Amygdala (tissue), 56 donors: ENCODE measurements at places on chromosomes 2 and 18.
A peak's percentile ranks its signal among the peaks of the same experiment; 100 is the strongest.

GRCh38 chr2:65918760-65919187, 486.4 kb upstream of the SPRED2 start:
- DNase-seq: no peak

GRCh38 chr2:127942002-127942401, 56.2 kb upstream of the AMMECR1L start:
- DNase-seq: no peak

- DNase-seq: no peak
These were observed 406.6 kb upstream of the KCNJ3 start for GRCh38 chr2:154291927-154292326.

DNA sequence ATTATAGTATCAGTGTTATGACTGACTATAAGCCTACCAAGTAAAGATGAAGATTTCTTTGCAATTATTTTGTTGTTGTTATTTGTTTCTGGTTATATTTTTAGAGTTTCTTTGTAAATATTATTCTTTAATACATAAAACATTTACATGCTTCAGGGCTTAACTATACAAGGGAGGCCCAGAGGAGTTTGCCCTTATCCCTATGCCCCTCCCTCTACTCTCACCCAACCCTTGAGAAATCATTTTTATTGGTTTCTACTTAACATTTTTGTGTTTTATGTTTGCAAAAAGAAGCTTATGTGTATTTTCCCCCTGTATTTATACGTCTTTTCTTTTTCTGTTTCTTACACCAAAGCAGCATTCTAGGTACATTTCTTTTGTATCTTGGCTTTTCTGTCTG, 30.5 kb downstream of the MRPS9 start:
- no peak for DNase-seq

DNA sequence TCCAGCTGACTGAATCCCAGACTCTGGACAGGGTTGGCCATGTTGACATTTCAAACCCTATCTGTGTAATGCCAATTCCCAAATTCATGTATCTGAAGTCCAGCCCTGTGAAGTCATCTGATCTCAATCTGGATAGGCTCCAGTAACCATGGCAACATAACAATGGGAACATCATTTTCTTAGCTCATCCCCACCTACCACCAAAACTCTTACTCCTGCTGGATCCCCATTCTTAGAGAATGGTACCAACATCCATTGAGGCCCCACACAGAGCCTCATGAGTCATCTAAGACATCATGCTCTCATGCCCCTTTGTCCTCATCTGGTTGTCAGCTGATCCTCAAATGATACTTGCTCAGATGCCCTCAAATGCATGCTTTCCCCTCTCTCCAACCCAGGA, 58.9 kb upstream of the TEX51 start:
- DNase-seq: no peak

DNA sequence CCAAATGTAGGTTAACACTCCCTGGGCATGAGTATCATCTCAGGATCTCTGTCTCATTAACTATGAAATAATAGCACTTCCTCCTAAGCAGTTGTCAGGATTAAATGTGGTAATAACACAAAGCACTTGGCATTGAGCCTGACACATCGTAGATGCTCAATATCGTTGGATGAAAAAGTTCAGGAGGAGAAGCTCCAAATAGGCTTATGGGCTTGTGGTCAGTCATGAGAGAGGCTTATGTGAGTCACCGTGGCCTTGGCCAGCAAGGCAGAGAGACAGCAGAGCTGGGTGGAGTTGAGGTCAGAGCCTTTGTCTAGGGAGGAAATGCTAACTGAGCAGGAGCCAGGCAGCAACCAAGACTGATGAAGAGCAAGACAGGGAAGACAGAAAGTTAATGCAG, 68.3 kb upstream of the PPM1B start:
- DNase-seq: no peak

- no peak for DNase-seq
These were observed 24.1 kb downstream of the INPP4A start for GRCh38 chr2:98468621-98469236.

GRCh38 chr2:43375746-43376522, 149.5 kb upstream of the ZFP36L2 start:
- DNase-seq: no peak

DNA sequence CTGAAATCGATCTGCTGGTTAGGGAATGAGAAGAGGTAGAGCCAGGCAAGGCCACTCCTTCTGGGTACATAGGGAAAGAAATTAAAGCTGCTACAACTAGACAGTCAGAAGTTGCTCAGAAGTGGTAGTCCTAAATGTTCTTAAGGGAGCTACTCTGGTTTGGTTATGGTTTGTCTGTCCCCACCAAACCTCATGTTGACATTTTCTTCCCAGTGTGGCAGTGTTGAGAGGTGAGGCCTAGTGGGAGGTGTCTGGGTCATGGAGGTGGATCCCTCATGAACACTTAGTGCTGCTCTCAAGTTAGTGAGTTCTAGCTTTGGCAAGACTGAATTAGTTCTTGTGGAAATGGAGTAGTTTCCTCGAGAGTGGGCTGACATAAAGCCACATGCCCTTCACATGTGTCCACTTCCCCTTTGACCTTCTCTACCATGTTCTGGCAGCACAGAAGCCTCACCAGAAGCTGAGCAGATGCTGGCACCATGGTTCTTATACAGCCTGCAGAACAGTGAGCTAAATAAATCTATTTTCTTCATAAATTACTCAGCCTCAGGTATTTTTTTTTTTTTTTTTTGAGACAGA, 14.7 kb downstream of the RNF103 start:
- no peak for DNase-seq

DNA sequence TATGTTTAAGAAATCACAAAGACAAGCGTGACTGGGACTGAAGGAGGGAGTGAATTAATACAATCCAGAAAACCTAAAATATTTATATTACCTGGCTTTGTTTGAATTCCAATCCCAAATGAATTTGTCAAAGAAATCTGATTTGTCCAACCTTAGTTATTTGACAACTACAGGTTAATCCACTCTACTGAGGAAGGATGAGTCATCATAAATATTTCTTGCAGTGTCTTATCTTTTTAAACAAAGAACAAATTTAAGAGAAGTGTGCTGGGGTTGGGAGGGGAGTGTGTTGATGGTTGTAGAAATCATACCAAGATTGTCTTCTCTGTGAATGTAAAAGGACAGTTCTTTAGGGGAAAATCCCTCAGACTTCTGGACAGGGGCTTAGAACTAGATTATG, 1106.3 kb upstream of the SLC39A10 start:
- DNase-seq: no peak

DNA sequence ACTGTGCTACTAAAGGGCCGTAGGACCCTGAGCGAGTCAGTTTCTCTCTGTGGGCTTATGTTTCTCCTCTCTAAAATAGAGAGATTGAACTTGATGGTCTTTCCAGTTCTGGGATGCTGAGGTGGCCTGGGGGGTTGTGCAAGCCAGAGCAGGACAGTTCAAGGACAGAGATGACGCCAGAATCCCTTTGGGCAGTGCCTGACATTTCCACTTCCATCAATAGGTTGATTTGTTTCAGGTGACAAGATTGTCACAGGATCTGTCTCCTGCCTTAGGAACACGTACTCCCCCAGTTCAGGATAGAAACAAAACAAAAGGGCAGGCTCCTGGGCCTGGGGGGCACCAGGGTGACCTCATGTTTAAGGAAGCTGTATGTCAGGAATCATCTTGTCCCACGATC, 82.0 kb downstream of the XDH start:
- no peak for DNase-seq

DNA sequence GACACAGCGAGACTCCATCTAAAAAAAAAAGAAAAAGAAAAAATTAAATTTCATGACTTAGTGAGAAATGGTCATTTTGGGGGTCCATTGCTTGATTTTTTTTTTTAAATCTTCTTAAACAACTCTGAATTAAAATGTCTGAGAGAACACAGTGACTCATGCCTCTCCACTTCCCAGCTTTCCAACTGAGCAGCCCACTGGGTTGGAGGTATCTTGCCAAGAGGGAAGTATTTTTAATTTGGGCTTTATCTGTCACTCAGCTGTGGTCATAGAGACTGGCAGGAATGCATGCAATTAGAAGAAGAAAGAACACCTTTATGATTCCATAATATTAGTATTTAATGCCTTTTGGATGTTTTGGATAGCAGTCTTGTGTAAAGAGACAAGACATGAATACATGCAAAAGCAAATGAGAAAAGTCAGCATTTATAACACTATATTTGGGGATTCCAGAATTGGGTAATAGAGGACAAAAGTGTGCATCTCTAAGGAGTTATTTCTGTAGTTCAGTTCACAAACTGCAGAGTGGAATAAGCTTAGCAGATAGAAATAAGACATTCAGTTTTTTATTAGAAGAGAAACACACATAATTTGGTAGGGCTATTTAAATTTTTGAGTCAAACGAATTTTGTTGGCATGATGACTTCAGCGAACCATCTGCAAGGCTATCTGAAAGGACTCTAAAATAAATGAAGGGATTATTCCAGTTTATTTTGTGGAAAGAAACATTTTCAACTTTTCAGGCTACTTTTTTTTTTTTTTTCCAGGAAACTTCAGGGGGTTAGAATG, 254.8 kb downstream of the TGIF1 start:
- no peak for DNase-seq

DNA sequence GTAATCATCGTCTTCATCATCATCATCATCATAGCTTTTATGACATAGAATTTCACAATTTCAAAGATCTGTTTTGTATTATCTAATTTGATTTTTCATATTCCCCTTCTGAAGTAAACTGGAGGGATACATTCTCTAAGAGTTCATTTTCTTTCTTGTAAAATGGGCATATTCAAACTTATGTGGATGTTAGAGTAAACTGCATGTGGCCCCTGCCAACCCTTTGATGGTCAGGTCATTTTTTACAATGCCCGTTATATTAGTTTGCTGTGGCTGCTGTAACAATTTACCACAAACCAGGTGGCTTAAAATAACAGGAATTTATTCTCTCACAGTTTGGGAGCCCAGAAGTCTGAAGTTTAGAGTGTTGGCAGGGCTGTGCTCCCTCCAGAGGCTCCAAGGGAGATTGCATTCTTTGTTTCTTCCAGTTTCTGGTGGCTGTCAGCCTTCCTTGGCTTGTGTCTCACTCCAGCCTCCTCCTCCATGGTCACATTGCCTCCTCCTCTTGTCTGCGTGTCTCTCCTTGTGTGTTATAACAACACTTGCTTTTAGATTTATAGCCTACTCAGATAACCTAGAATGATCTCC, 127.5 kb upstream of the MMADHC start:
- DNase-seq: no peak

DNA sequence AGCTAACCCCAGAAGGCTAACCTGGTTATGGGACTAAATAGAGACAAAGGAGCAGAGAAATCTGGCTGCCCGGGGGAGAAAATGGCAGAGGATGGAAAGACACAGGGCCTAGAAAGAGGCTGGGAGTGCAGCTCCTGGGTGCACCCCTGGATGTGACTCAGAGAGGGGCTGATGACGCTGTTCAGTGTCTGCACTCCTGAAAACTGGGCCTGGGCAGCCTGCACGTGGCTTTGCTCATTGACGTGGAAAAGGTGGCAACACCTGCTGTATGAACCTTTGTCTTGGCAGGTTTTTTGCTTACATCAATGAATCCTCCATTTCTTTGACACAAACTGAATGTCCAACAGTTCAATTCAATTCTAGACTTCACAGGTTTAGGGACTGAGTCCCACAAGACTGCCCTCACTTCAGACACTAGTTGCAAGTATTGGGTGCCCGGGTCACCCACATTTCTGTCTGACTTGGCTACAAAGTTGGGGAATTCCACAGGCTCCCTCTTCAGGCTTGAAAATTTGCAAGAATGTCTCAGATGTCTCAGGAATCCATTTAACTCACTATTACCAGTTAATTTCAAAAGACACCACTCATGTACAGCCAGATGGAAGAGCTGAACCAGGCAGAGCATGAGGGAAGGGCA, 47.3 kb upstream of the PUM2 start:
- no peak for DNase-seq

DNA sequence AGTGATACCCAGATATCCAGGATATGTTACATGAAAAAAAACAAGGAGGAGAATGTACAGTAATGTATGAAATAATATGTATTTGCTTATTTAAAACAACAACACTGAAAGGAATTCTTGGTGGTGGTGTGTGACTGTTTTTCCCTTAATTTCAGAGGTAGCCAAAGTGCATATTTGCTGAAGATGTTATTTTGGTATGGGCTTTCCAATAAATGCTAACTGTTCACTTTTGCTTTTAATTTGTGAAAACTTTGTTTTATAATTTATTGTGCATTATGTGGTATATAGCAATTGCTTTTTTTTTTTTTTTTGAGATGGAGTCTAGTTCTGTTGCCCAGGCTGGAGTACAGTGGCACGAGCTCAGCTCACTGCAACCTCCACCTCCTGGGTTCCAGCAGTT, 7.6 kb downstream of the CCNYL1 start:
- no peak for DNase-seq

- no peak for DNase-seq
These were observed 23.7 kb upstream of the DSG1 start for GRCh38 chr18:31294199-31294747.

DNA sequence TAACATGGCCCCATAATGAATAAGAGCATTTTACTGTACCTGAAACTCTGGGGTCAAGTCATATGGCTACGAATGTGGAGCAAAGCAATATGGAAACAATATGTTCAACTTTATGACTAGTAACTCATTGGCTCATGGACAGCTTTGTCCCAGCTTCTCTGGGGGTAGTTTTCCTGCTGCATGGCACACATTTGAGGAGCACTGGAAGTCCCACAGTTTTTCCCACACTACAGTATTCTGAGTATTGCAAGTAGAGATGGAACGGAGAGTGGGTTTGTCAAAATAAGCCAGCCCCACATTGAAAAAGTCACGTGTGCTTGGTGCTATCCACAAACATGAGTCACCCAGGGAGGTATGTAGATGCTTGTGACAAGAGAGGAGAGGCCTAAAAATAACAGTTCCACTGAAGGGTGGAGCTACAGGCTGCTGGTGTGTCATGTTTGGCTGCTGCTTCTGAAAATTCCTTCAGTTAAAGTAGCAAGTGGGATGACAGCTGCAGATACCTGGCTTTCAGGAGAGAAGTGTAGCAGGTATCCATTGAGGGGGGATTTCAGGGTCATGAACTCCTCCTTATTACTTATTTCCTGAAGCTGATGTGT, 48.2 kb upstream of the CTAGE1 start:
- no peak for DNase-seq

GRCh38 chr2:109663721-109664120, 49.6 kb downstream of the SOWAHC start:
- DNase-seq: peak; percentile 45

DNA sequence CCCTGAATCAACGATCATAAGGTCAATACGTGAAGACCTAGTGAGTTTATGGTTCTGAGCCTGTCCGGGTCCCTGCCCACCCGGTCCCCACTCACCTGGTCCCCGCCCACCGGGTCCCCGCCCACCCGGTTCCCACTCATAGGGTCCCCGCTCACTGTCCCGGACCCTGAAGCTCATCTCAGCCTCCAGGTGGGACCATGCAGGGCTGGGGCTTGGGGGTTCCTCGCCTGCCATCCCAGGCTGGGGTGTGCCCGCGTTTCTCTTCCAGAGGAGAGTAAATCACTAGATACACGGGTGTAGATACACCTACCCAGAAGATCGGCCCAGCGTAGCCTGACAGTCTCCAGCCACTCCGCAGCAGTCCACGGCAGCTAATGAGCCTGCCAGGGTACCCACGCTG, 131.5 kb downstream of the MBP start:
- no peak for DNase-seq

- no peak for DNase-seq
These were observed 15.5 kb downstream of the PNO1 start for GRCh38 chr2:68172990-68173700.
